ENCODE measurements at places on chromosomes 3 and 15.

DNA sequence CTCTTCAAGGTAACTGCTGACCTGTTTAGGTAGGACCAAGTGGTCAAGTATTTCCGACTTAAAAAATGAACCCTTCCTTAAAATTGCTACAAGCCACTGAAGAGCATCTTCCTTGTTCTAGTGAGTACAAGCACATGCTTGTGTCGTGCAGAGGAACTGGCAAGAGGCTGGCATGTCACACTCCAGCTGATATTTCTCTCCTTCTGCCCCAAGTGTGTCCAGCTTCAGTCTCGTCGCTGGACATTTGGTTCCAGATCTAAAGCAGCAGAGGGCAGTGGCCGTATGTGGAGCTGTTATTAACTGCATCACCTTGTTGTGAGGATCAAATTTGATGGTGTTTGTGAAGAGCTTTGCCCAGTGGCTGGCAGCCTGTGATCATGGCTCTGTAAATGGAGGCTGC, 10.0 kb downstream of the RBP2 start:
- no peak for DNase-seq

GRCh38 chr3:128973988-128974564, 19.8 kb downstream of the CFAP92 start:
- no peak for DNase-seq

GRCh38 chr15:30997270-30997669, 5.8 kb upstream of the MTMR10 start:
- DNase-seq = no peak

DNA sequence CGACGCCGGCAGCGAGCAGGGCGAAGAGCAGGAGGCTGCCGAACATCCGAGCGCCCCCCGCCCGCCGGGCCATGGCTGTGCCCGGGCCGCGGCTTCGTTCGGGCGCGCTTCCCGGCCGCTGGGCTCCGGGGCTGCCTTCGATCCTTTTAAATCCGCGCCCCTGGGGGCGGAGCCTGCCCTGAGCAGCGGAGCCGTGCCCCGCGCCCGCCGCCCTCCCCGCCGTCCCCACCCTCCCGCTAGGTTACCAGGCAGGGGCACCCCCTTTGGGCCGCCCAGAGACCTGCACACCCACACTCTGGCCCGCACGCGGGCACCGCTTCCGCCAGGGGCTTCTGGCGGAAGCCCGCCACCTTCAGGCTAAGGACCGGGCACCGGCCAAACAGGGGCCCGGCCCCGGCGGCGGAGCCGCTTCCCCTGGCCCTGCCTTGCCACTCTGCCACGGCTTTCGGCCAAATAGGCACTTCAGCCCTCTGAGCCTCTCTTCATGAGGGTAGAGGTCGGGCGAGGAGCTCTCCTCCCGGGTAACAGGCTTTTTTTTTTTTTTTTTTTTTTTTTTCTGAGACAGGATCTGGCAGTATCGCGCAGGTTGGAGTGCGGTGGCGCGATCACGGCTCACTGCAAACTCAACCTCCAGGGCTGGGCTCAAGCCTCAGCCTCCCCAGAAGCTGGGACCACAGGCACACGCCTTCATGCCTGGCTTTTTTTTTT, at the start of gene NMB:
TSS of gene NMB (minus strand) at position 120 of the 708 bp plus-strand sequence. CDS start at position 73, 47 bp downstream.
- peak; percentile 50 for DNase-seq

- no peak for DNase-seq
Observed at GRCh38 chr3:4306091-4306490, 2.9 kb downstream of the SETMAR start.

DNA sequence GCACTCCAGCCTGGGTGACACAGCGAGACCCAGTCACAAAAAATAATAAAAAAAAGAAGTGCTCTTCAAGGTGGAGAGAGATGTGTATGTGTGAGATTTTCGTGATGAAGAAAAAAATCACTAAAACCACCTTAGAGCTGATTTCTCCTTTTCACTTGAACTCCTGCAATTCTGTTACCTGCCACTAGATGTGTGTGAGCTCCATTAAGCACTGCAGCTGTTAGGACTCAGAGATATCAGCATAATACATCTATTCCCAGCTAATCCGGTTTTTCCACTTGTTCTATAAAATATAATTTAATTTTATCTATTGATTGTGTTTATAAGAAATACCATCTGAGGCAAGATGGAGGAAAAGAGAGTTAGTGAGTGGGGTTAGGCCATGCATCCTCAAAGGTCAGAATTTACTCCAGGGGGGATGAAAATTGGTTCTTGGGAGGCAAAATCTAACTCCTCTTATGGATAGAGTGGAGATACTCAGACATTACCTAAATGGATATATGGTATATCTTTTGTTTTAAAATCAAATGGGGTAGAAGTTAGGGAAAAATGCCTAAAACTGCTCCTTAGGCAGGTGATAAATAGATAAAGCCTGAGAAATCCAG, 152.7 kb downstream of the IL20RB start:
- DNase-seq = no peak

DNA sequence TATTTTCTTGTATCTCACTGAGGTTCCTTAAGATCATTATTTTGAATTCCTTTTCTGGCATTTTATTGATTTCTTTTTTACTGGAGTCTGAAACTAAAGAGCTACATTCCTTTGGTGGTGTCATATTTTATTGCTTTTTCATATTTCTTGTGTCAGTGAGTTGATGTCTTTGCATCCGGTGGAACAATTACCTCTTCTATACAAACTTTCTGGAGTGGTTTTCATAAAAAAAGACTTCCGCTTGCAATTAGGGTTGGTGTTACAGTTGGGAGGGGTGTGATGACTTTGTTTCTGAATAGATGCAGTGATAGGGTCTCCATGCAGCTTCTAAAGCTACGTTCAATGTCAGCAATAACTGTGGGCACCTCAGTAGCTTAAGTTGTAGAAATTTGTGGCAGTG, 181.7 kb downstream of the LPP start:
- no peak for DNase-seq

DNA sequence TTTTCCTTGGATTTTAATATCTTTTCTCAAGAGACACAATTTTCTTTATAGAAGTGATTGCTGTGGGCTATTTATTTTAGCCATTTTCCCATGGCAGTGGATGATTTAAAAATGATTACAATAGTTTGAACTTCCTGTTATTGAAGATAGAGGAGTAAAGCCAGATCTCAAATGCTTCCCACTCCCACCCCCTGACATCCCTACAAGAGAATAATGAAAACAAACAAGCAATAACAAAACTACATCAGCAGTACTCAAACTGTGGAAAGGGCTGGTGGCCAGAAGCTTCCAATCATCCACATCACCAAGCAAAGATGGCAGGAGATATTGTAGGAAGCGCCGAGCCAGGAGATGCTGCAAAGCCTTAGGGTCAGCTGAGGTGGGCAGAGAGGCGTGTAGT, 831.1 kb upstream of the NR2F2 start:
- no peak for DNase-seq

DNA sequence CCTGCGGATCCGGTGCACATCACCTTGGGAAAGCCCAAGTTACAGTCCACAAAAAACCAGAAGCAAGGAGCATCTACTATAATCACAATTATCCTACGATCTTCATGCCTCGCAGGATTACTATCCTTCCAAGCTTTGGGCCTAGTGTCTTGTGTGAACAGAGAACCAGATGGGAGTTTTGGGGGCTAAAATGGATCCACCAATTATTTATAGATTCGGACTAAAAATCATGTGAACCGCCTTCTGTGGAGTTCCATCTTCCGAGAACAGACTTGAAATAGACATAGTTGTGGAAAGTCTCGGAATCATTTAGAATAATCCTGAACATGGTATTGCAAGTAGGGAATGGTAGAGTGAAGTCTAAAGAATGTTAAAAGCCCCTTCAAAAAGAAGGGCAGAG, 70.1 kb downstream of the EIF4E3 start:
- no peak for DNase-seq

DNA sequence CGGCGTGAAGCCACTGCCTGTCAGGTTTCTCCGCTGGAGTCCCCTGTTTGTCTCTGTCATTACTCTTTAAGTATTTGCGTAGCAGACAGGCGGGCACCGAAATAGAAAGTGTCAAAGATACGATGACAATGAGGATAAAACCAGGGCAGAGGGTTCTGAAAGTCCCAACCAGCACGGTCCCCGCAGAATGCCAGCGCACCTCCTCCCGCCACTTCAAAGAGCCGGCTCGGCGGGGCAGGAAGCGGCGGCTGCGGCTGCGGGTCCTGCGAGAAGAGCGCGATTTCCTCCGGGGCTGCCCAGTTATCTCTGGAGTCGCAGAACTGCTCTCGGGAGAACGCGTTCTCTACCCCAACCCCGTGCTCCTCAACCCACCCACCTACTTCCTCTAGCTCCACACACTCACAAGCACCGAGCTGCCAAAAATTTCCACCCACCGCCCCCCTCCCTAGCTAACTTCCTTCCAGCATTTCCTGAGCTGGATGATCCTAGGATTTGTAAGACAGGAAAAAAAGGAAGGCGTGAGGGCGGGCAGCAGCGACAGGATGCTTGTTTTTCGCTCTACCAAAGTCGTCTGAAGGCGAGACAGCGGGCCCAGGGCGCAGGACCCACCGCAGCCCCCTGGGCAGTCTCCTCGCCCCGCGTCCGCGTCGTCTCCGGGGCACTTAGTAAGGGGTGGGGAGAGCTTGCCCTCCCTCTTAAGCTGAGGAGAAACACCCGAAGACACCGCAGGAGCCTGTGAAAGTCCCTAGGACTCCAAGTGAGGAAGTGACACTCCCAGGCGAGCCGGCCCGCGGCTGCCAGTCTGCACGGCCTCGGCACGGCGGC, at the start of gene ARHGAP31:
TSS of gene ARHGAP31 (plus strand) at position 513 of the 825 bp plus-strand sequence. CDS start 522 bp downstream, outside the sequence.
- peak; percentile 40 for DNase-seq

DNA sequence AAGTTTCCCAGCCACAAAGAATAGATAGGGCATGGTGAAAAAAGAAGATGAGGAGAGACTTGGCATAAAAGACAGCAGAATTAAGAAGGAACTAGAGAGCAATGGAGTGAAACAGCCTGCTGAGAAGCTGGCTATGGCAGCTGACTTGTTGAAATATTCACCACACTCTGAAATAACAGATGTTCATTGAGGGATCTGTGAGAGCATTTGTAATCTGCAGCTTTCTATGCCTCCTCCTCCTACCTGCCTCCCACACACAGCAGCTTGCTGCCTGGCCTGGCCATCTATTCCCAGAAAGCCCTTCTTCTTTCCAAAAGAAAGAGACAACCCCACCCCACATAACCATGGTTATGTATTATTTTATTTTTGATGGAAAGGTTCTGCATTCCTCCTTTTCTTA, 303.9 kb downstream of the GAP43 start:
- DNase-seq = no peak

- DNase-seq = no peak
Observed at GRCh38 chr3:107798381-107798780, 275.6 kb downstream of the BBX start.

All from GM04504 (cell line).